ENCODE measurements at places on chromosomes 16 and 17. TPM values are rescaled to one million over a fixed set of nuclear protein-coding genes. Genes with fewer than 3 reads are reported as not detected.
A peak's percentile ranks its signal among the peaks of the same experiment; 100 is the strongest.

- peak; percentile 69 for DNase-seq
These were observed 57.2 kb upstream of the MED9 start for GRCh38 chr17:17419631-17420030.

YPEL2 gene
- total RNA-seq, result 38.9 TPM

GRCh38 chr17:44988044-44988942 is 20.2 kb upstream of the C1QL1 start:
- DNase-seq, result no peak

MILR1 gene
- total RNA-seq, result 3.4 TPM

DNA sequence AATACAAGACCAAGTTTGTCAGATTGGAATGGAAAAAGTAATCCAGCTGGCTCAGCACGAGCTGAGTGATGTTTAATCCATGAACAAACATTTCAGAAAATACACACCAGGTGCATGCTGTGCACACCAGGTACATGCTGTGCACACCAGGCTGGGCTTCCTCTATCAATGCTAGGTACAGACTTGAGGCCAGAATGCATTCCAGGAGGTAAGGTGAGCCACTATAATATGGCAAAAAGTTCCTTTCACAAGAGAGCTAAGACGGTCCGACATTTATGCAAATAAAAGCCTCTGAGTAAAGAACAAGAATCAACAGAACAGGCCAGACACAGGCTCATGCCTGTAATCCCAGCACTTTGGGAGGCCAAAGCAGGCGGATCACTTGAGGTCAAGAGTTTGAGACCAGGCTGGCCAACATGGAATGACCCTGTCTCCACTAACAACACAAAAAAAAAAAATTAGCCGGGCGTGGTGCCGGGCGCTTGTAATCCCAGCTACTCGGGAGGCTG is 128.2 kb downstream of the ZNF778 start:
- no peak for DNase-seq

GRCh38 chr17:44247440-44247841 is 20.5 kb downstream of the SLC4A1 start:
- DNase-seq, result peak; percentile 71

All from left ventricle myocardium superior (tissue), 1 donor.